ENCODE measurements at places on chromosomes 5 and 9.

DNA sequence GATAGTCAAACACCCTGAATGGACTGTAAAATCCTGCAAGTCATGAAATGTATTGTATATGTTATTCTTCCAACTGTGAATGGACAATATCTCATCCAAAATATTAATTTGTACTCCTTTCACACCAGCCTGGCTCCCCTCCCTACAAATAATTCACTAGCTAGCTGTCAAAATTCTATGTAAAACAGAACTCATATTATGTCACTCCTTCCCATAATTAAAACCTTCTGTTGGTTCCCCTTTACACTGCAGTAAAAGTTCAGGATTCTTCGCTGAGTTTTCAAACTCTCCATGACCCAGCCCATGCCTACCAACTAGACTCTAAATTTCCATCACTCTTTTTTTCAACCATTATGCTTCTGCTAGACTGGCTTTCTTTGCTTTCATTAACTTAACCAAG lies 857.1 kb downstream of the TAF11L14 start:
- DNase-seq = no peak

DNA sequence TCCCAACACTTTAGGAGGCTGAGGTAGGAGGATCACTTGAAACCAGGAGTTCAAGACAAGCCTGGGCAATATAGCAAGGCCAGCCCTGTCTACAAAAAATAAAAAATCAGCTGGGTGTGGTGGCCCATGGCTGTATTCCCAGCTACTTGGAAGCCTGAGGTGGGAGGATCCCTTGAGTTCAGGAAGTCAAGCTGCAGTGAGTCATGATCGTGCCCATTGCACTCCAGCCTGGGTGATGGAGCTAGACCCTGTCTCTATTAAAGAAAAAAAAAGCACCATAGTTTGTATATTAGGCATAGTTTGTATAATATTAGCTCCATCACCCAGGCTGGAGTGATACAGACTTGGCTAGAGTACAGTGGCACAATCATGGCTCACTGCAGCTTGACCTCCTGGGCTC lies 9.6 kb upstream of the NME5 start:
- DNase-seq = peak; percentile 72

- no peak for DNase-seq
Observed at GRCh38 chr5:180347702-180348101, 5.4 kb downstream of the GFPT2 start.

DNA sequence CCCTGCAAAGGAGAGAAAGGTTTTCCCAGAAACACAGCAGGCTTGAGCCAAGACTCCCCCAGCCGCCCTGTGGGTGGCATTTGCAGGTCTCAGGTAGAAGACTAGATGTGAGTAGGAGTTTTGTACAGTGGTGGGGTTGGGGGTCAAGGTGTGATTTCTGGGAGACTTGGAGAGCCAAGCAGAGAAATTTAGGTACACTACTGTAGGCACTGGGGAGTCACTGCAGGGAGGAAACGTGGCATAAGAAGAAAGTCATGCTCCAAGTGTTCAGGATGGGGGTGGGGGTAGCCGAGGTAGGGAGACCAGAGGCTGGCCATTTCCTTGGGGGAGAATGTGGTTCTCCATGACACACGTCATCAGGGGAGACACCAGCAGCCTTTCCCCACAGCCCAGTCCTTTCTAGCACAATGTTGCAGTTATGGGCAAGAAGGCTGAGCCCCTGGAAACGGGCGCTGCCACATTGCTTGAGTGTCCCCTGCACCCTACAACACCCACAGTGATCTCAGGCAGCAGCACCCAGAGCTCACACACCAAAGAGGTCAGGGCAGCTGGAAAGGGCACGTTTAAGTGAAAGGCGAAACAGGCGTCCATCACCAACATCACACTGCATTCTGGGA lies 210.5 kb downstream of the FSTL4 start:
- no peak for DNase-seq

DNA sequence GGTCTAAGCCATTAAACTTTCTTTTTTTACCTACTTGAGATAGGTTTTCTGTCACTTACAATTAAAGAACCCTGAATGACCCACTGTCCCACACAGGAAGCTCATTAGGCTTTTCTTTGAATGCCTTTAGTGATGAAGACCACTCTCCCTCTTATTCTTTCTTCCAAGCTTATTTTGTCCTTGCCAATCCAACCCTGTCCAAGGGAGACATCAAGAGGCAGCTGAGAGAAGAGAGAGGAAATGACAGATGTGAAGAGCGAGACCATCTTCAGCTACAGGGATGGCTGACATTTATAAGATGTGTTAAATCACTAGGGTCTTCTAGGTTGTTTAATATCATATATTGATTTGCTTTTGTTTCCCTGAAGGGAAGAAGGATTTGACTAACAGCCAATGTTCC lies 133.5 kb downstream of the FAM114A2 start:
- DNase-seq = no peak
